ENCODE measurements at places on chromosomes 11 and 22.

- DNase-seq = no peak
Observed at GRCh38 chr11:65505466-65506289, 6.8 kb downstream of the MALAT1 start.

DNA sequence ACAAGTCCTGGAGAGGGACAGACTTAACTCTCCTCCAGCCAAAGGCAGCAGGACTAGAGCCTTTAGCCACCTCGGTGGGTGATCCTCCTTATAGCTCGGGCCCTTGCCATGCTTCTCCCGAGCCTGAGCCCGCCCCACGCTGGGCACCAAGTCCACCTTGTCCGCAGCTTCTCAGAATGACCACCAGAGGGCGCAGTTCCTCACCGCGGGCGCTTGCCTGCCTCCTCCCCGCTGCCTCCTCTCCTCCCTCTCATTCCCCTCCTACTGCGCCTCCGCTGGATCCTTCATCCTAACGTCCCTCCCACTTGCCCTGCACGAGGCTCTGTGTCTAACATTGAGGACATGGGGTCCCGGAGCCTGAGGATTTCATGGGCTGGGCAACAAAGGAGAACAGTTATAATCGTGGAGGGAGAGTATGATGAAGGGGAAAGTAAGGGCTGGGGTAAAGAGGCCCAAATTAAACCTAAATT lies 11.3 kb upstream of the MOGAT2 start:
- peak; percentile 2 for DNase-seq

GRCh38 chr11:34238966-34239365 lies 118.8 kb downstream of the ABTB2 start:
- no peak for DNase-seq

- no peak for DNase-seq
Observed at GRCh38 chr11:114169821-114170220, 110.3 kb downstream of the ZBTB16 start.

GRCh38 chr11:112103446-112103845 lies 16.8 kb downstream of the SDHD start:
- peak; percentile 46 for DNase-seq

DNA sequence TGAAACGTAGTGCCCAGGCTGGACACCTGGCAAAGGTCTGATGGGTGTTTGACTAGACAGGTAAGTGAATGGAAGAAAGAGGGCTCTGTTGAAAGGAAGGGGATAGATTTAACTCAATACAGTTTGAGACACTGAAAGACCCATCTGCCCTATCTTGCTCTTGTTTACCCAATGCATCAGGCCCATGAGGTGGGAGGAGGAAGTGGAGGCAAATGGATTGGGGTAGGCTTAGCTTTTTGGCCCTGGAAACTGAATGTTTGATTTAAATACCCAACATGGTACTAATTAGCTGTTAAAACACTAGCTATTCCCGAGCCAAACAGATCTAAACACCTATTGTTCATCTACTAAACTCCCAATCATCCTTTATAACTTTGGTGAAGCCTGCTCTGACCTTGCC lies 3.5 kb upstream of the UVRAG start:
- no peak for DNase-seq
